ENCODE measurements at places on chromosomes 6 and 20. TPM values are rescaled to one million over a fixed set of nuclear protein-coding genes. Genes with fewer than 3 reads are reported as not detected.

Gene MOXD1
- total RNA-seq, result 10.6 TPM

Gene FAM83C
- not detected for total RNA-seq

Gene RAMACL
- total RNA-seq, result 1.1 TPM

Gene OPN5
- total RNA-seq, result not detected

DNA sequence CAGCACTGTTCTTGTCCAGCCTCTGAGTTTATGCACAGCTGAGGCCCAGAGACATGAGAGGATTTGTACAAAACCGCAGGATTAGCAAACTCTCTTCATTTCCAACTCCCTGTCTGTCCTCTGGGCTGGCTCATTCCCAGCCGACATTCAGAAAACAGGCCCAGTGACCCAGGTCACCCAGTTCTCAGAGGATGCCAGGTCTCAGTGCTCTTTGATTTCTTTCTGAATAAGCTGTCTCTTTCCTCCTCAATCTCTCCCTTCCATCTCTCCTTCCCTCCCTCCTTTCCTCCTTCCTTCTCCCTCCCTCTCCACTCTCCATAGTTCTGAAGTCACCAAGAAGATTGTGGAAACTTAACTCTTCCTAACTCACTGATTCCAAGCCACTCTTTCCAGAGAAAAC is 372.7 kb upstream of the SULF2 start:
- H3K27ac ChIP-seq, result no peak overlapping the region
- H3K36me3 ChIP-seq, result no peaks in the 10 kb centered on the region
- H3K27me3 ChIP-seq, result no peaks in the 10 kb centered on the region
- DNase-seq, result no peak

DNA sequence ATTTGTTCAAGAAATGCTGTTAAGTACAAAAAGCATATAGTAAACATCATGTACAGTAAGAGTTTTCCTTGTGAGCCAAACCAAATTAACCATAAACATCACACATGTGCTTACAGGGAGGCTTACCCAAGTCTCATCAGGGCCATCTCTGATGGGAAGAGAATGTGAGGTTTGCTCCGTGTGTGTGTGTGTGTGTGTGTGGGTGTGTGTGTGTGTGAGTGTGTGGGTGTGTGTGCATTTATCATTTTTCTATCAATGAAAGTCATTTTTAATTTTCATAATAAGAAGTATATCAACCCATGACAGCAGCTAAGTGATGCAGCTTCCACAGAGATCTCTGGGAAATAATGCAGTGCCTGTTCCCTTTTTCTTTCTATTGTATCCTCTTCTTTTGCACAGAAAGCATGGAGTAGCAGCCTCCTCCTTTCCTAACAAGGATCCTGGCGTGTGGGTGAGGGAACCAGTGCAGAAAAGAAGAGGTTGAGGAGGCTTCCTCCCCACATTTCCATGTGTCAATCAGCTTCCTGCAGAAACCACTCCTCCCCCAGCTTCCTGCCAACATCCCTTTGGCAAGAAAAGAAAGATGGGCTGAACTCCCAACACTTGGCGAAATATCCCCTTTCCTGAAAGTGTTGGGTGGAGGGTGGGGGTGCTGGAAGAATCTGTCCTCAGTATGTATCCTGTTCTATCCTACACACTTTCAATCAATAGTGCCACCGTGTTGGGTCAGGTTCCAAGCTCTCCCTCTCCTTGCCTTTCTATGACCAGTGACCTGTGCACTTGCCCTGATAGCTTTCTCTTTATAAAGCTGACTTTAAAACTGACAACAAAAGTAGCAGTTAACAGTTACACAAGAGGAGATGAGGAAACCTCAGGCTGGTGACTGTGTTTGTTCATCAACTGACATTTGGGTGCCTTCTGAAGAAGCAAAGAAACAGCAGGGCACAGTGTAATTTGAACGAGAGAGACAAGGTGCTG is 251.8 kb upstream of the CITED2 start:
- H3K4me3 ChIP-seq, result no peak overlapping the region
- DNase-seq, result no peak
- no peaks in the 10 kb centered on the region for H3K4me1 ChIP-seq
- no peaks in the 10 kb centered on the region for H3K27me3 ChIP-seq
- H3K36me3 ChIP-seq, result no peaks in the 10 kb centered on the region

DNA sequence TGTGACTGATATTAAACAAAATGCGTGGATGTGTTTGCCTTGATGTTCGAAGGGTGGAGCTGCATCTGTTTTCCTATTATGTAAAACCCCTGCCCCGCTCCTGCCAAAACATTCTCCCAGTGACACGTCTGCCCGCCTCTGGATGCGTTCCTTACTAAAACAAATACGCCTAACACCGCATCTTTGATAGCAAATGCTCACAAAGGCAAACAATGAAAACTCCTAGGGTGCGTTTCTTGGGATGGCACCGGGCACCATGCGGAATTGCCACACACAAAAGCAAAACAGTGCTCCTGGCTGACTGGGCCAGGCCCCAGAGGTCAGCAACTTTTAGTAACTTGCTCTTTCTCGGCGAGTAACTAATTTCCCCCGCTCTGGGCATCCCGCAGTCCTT is 9.0 kb upstream of the FOXC1 start:
- no peak overlapping the region for H3K27ac ChIP-seq
- H3K27me3 ChIP-seq, result peaks cover 12% of the 10 kb centered on the region
- H3K4me1 ChIP-seq, result peaks cover 11% of the 10 kb centered on the region
- H3K36me3 ChIP-seq, result no peaks in the 10 kb centered on the region

- H3K4me1 ChIP-seq, result no peaks in the 10 kb centered on the region
- H3K36me3 ChIP-seq, result no peaks in the 10 kb centered on the region
- DNase-seq, result peak; percentile 47
- H3K27ac ChIP-seq, result no peak overlapping the region
- no peaks in the 10 kb centered on the region for H3K27me3 ChIP-seq
- no peak overlapping the region for H3K4me3 ChIP-seq
Measured at GRCh38 chr6:2047855-2048254, 197.6 kb downstream of the GMDS start.

DNA sequence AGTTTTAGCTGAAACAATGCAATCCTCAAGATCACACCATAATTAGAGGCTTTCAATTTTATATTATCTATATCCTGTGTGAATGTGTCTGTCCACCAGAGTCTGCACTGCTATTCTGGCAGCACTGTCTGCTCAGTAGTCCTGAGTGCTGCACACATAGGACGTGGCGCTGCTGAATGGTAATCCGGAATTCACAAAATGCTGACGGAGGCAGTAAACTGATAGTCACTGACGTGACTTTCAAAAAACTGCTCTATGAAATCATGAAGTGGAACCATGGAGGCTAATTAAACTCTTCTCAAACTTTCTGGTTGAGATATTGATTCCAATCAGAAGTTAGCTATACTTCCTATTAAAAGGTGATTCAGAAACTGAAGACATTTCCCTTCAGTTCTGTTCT is 190.8 kb upstream of the NOX3 start:
- no peaks in the 10 kb centered on the region for H3K36me3 ChIP-seq
- H3K4me1 ChIP-seq, result peaks cover 4% of the 10 kb centered on the region
- H3K4me3 ChIP-seq, result no peak overlapping the region
- H3K27me3 ChIP-seq, result no peaks in the 10 kb centered on the region

All from IMR-90 (cell line).